ENCODE measurements at places on chromosomes 5 and 9. TPM values are rescaled to one million over a fixed set of nuclear protein-coding genes. Genes with fewer than 3 reads are reported as not detected.

LIFR gene
- total RNA-seq, result 65.4 TPM

GABRA6 gene
- not detected for total RNA-seq

PCDHGA11 gene
- total RNA-seq, result 5.1 TPM

CTXN3 gene
- not detected for total RNA-seq

DAB2 gene
- 77.2 TPM for total RNA-seq

CNTLN gene
- total RNA-seq, result 10.6 TPM

HMCN2 gene
- total RNA-seq, result 9.5 TPM

GRCh38 chr9:21677834-21678233 is 124.6 kb upstream of the MTAP start:
- no peak for DNase-seq

- DNase-seq, result no peak
Measured at GRCh38 chr9:85014292-85014691, 344.8 kb downstream of the NTRK2 start.

DNA sequence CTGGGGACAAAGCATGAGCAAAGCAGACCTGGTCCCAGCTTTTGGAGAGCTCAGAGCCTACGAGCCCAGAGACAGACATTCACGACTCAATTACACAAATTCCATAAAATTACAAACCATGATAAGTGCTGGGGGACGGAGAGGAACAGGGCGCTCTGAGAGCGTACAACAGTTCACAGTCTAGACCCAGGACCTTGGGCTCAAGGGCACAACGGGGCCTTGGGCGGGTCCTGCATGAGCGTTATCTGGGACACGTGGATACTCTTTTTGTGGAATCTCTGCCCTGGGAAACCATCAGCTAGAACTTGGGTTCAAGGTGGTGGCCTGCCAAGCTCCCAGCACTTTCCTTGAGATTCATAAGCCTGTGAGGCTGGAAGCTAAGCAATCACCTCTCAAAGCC is 9.4 kb upstream of the ANXA6 start:
- DNase-seq, result no peak

GRCh38 chr9:16879416-16879815 is 8.9 kb upstream of the BNC2 start:
- DNase-seq, result no peak

DNA sequence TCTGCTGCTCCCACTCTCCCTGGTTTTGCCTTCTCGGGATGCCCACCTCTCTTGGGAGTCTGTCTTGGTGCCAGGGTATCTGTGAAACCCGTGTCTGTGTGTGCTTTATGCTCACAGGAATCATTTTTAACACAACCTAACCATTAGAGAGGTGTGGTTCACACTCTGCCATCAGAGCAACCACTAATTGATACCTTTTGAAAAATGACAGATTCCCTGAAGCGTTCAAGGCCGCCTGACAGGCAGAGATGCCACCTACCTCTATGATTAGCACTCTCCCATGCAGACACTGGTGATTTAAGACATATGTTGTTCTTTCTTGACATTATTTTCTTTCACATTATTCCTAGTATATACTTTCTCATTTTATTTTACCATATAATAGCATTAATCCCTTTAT is 207.3 kb upstream of the SGCD start:
- no peak for DNase-seq

GRCh38 chr5:94057217-94057616 is 315.8 kb upstream of the POU5F2 start:
- no peak for DNase-seq

DNA sequence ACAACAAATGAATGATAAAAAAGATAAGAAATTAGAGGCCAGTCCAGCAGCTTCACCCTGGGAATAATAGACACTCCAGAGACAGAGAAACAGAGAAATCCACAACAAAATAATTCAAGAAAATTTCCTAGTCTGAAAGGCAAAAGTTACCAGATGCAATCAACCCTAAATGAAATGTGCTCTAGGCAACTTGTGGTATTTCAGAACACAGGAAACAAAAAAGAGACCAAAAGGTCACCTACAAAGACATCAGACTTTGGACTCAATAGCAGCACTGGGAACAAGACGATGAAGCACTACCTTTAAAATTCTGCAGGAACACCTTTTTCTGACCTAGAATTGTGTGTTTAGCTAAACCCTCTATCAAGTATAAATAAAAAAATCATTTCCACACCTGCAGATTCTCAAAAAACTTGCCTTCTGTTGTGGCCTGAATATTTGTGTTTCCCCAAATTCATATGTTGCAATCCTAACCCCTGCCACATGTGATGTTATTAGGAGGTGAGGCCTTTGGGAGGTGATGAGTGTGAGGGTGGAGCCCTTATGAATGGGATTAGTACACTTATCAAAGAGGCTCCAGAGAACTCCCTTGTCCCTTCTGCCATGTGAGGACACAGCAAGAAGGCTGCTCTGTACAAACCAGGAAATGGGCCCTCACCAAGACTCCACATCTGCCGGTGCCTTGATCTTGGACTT is 5.9 kb upstream of the MAPK9 start:
- DNase-seq, result no peak

GRCh38 chr5:52827815-52828214 is 40.1 kb downstream of the ITGA1 start:
- DNase-seq, result no peak

- DNase-seq, result no peak
Measured at GRCh38 chr9:106075960-106076327, 381.6 kb downstream of the TMEM38B start.

- DNase-seq, result no peak
Measured at GRCh38 chr9:29945012-29945411, 2371.7 kb upstream of the C9orf72 start.

GRCh38 chr9:110994771-110995241 is 43.5 kb downstream of the LPAR1 start:
- no peak for DNase-seq

DNA sequence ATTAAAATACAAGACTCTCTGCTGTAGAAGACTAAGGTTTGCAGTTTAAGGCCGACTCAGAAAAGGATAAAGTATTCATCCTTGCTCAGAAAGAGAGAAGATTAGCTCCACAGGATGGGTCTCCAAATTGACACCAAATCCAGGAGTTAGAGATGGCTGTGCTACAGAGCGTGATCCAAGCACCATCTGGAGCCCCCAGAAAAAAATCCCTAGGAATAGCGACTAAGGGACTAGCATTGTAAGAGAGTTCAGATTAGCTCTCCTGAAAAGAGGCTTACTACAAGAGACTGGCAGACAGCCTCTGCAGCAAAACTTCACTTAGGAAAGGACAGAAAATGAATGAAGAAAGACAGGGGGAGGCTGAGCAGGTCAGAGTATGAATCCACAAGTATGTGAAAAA is 3.7 kb downstream of the SIL1 start:
- DNase-seq, result no peak

- no peak for DNase-seq
Measured at GRCh38 chr5:56302027-56302426, 68.9 kb upstream of the ANKRD55 start.

GRCh38 chr5:124582561-124582840 is 163.9 kb downstream of the ZNF608 start:
- DNase-seq, result no peak

GRCh38 chr9:119304555-119304954 is 64.7 kb downstream of the BRINP1 start:
- no peak for DNase-seq

DNA sequence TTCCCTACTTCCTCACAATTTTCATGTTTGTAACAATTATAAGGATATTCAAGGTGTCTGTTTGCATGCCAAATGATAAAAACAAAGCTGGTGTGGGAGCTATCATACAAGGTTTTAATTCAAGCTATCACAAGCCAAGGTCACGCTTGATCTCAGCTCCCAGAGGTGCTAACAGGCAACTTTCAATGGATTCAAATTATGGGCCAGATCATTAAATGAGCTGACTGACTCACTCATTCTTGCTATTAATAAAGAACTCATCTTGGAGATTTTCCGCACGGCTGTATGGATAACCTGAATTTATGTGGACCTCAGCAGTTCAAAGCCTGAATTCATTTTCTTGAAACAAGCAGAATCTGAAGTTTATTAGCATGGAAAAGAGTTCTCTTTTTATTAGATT is 267.3 kb upstream of the CDH6 start:
- no peak for DNase-seq

GRCh38 chr9:12980085-12980851 is 205.4 kb downstream of the LURAP1L start:
- DNase-seq, result no peak
